Left ventricle myocardium superior (tissue), 1 donor: ENCODE measurements at places on chromosomes 4 and X.

DNA sequence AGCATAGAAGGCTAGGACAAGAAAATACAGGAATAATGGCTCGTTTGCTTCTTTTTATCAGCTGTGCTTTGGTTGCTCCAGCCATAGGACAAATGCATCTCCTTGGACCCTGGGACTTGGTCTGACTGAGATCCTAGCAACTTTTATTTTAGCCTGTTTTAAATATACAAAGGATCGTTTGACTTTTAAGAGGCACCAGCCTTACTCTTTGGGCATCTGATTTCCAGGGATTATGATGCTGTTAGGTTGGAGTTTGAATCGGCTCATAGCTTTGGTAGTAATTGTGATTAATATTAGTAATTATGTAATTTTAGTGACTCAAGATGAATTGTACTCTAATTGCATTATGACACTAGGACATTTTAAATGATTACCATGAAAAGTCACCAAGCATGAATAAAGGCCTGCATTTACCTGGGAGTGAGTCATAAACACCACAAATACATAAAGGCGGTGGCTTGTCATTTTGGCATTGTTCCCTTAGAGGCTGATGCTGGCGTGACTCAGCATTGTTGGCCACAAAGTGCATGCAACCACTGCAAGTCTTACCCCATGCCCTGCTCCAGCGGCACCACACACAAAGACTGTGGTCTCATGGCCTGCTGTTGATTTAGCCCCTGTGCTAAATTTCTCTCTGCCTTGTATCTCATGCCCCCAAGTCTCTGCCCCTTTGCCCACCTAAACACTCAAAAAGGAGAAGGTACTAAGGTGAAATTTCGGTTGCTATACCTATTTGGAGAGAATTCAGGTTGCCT, 12.4 kb downstream of the GPAT3 start:
- DNase-seq: peak; percentile 67

DNA sequence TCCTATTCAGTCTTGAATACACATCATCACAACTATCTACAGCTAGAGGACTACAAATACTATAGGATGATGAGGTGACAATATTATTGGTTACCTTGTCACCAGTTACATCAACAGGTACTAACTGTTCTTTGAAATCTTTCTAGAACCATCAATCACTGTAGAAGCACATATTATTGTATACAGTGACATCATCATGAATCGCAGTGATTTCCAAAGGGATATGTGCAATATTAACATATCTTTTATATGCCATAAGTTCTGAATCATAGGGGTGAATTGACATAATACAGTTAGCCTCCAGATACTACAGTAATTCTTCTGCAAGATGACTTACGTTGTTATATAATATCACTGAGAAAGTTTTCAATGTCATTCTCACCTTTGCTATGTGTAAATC, 105.2 kb upstream of the HPGD start:
- DNase-seq: no peak

DNA sequence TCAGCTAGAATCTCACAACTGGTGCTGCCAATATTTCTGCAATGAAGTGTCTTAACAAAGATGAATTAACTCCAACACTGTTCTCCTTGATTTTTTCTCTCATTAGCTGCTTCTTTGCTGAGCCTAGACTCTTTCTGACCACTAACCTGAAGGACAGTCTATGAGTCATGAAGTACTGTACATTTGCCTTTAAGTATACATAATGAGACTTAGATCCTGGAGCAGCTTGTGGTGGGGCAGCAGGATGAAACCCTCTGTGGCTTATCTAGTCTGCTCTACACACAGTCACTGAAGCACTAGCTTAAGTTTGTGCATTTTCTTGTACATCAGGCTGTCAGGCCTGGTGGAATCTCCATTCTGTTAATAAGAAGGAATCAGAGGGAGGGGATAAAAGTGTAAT, 307.4 kb upstream of the SMIM31 start:
- no peak for DNase-seq

DNA sequence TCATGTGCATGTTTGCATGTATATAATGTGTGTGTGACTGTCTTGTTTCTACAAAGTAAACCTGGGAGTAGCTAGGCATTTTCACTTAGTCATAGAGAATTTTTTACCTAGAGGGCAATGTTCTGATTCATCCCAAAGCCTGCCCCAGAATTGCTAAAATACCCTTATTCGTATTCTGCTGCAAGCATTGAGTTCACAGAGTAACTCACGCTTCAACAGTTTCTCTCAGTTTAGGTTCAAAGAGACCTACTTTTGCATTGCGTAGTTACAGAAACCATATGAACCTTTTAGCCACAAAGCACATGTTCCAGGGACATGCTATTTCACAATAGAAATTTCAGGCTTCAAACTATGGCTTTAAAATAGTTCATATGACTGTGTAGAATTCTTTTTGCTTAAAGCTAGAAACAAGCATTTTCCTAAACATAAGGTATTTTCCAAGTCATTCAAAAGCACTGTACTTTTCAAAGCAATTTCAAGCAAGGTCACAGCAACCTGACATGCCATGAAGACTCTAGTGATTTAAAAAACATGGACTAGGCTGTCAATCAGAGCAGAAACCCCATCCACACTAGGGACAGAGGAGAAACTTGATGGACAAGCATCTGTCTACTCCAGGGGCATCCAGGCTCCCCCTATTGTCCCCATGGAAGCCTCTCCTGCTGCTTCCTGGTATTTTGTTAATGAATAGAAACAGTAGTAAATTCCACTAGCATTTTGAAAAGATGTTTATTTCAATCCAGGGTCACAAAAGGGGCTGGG, 81.5 kb upstream of the MAPK10 start:
- no peak for DNase-seq

DNA sequence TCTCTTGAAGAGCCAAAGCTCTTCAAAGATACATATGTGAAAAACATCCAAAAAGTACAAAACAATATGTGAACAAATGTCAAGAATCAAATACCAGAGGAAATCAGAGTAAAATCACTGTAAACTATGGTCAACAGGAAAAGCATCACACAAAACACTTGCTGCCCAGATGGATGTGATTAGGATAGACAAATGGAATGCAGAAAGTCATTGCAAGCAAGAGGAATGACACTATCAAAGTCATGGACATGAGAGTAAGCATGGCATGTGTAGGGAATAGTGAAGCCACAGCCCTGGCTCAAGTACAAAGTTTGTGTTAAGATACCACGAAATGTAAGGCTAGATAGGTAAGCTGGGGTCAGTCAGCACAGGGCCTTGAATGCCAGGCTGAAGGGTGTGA, 37.7 kb downstream of the CLDN2 start:
- DNase-seq: no peak

- DNase-seq: no peak
Measured at GRCh38 chrX:153671589-153672530, 1.8 kb downstream of the PNCK start.

DNA sequence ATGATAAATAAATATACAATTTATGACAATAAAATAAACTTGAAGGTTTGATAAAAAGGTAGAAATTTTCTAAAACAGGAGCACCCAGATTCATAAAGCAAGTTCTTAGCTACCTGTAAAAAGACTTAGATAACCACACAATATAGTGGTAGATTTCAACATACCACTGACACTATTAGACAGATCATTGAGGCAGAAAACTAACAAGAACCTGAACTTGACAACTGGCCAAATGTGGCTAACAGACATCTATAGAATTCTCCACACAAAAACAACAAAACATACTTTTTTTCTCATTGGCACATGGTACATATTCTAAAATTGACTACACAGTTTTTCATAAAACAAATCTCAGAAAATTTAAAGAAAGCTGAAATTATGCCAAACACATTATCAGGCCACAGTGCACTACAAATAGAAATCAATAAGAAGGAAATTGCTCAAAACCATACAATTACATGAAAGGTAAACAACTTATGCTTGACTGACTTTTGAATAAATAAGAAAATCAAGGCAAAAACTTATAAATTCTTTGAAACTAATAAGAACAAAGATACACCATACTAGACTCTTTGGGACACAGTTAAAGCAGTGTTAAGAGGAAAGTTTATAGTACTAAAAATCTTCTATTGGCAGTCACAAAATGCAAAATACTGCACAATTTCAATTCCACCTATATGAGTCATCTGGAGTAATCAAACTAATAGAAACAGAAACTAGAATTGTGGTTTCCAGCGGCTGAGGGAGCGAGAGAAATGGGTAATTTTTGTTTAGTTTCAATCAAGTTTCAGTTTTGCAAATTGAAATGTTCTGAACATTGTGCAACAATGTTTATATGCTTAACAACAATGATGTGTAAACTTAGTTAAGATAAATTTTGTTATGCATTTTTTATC, 925.6 kb downstream of the SH3BGRL start:
- no peak for DNase-seq

DNA sequence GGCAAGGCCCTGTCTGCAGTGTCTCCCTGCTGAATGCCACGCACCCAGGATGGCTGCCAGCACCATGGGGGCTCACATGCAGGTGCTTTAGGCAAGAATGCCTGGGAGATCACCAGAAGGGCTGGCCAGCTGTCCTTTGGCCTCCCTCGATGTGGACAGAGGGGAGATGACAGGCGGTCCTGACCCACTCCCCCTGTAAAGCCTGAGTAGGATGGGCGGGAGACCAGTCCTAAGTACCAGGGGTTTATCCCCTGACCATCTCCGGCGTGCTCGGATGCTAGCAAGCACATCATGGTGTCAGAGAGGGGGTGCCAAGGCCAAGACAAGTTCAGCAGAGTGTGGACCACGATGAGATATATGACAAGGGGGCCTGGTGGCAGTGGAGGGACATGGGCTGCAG, 5.3 kb downstream of the PDZD4 start:
- DNase-seq: no peak

DNA sequence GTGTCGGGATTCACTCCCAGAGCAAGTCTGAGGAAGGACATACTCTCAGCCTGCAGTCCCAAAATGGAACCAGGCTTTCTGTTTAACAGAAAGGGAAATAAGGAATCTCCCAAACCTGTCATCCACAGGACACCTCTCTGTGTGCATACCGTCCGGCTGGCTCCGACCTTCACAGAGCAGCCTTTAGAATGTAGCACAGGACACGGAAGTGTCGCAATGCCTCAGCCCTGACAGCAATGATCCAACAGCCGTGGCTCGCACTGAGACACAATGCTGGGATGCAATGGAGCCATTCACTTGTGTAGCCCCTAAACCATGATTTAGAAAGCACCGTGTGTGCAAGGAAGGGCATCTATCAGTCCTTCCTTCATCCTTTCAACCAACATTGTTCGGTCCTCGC, 15.5 kb upstream of the HELT start:
- no peak for DNase-seq

DNA sequence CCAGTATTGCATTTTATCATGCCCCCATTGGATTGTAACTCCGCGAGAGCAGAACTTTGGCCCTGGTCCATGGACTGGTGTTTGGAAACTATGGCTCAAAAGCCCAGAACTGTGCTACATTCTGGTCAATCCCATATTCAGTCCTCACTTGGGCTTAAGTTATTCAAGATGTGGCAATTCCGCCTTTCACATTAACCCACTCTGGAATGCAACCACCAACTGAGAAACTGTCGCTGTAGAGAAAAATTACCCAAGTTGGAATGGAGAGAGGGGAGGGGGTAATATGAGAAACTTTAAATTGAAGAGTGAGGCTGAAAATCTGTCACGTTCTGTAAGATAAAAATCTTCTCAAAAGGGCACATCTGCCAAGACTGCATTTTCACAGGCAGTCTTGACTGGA, 189.6 kb upstream of the NHS start:
- DNase-seq: no peak

GRCh38 chrX:70554948-70555347, 110.3 kb downstream of the DLG3 start:
- no peak for DNase-seq

DNA sequence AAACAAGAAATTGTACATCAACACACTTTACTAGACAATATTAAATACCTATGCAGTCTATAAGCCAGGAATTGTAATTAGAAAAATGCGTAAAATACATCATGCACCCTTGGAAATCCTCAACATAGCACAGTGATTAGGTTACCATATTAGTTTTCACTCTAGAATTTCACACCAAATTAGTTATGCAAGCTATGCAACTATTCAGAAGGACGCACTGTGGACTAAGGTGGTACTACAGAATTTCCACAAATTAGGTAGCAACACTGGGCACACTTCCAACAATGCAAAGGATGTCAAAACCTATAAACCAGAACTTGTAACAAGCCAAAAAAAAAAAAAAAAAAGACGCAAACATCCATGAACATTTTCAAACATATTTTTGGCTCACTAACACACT, 71.1 kb upstream of the ZCCHC13 start:
- DNase-seq: no peak

- DNase-seq: no peak
Measured at GRCh38 chr4:156977435-156978160, 6.0 kb upstream of the PDGFC start.

DNA sequence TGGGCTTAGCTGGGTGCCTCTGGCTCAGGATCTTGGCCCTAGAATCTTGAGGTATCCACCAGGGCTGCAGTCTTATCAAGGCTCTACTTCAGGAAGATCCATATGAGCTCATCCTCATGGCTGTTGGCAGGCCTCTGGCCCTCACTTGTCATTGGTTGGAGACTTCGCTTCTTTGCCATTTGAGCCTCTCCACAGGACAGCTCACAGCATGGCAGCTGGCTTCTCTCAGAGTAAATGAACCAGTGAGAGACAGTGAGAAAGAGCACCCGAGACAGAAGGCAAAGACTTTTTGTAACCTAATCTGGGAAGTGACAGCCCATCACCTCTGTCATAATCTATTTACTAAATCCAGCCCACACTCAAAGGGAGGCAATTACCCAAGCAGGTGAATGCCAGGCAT, 236.8 kb downstream of the GPAT3 start:
- no peak for DNase-seq

- DNase-seq: no peak
Measured at GRCh38 chr4:17544205-17544604, 29.2 kb downstream of the CLRN2 start.

DNA sequence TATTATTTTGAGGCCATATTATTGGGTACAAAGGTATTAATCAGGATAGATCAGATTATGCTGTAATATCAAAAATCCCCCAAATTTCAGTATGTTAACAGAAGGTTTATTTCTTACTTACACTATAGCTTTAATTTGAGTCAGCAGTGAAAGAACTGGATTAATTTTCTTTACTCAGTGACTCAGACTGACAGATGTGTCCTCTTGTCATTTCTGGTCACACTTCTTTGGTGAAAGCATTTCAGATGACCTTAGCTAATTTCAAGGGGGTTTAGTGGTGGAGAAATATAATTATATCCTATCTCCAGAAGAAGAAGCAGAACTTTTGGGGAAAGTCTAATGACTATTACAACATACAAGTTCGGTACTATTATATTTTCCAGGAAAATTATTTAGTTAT, 12.4 kb downstream of the DDIT4L start:
- no peak for DNase-seq

DNA sequence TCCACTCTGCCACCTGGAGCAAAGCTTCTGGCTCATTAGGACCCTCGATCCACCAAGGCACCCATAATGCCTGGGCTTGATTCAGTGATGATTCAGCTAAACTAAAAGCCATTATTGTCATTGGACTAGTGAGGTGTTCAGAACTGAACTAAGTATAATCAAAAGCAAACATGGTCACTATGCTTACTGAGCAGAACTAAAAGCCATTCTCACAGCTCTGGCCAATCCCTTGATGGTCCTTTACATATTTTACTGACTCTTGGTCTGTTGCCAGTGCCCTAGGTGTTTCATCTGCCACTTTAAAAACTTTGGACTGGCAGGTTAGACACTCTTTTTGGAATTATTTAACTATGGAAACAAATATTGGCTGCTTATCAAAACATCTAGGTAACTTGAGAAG, 703.5 kb downstream of the FAT4 start:
- no peak for DNase-seq
